ENCODE measurements at places on chromosomes 4 and X.

DNA sequence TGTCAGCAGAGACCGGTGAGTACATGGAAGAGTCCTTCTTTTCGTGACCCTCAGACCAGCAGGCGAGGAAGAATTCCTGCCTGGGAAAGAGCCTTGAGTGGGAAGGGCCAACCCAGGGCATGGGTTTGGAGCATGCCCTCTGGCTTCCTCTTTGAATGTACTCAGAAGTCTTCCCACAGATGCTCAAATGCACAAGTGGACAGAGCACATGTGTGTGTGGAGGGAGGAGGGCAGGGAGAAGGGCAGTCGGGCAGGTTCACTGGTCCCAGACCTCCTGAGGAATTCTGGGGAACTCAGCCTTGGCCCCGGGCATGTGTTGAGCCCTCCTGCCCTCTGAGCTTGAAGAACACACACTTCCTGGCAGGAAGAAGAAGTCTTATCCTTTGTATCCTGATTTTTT, 63.2 kb upstream of the HELT start:
- DNase-seq, result no peak

GRCh38 chrX:34884817-34885216, 57.8 kb upstream of the FAM47B start:
- no peak for DNase-seq

GRCh38 chr4:169042608-169043007, 32.6 kb upstream of the CBR4 start:
- no peak for DNase-seq

GRCh38 chr4:76301068-76301774, 5.3 kb upstream of the STBD1 start:
- DNase-seq, result no peak

GRCh38 chrX:29042341-29042740, 455.1 kb downstream of the IL1RAPL1 start:
- no peak for DNase-seq

- no peak for DNase-seq
These were observed 1.5 kb downstream of the KLF8 start for GRCh38 chrX:56233682-56234081.

GRCh38 chrX:11533199-11533651, 132.5 kb downstream of the ARHGAP6 start:
- DNase-seq, result no peak

- no peak for DNase-seq
These were observed 296.9 kb downstream of the GRID2 start for GRCh38 chr4:92600638-92601037.

- DNase-seq, result no peak
These were observed 220.7 kb downstream of the GRXCR1 start for GRCh38 chr4:43113196-43113595.

GRCh38 chr4:76233529-76233928, 18.0 kb upstream of the FAM47E start:
- DNase-seq, result no peak

DNA sequence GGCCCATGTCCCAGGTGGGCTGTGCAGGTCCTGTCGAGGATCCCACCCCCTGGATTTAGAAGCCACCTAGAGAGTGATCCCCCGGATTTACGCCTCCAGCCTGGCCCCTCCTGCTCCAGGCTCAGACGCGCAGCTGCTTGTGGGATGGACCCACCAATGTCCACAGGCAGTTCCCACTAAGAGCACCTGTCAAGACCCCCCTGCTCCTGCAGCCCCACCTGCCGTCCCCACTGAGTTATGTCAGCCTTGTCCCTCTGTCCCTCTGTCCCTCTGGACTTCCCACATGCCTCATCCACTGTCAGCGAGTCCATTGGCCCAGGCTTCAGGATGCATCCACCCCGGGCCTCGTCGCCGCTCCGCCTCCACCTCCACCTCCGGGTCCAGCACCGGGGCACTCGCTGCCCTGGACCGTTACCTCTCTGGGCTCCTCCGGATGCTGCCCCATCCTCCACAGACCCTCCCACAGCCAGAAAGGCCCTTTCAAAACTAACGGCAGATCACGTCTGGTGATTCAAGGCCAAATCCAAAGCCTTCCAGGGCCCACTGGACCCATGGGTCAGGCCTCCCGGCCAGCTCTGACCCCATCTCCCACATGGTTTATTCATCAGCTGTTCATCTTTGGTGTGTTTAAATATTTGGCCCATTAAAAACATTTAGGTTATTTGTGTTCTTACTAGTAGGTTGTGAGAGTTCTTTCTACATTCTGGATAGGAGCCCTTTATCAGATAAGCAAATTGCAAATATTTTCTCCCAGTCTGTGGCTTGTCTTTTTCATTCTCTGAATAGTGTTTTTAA, 28.3 kb downstream of the HTRA3 start:
- DNase-seq, result no peak

DNA sequence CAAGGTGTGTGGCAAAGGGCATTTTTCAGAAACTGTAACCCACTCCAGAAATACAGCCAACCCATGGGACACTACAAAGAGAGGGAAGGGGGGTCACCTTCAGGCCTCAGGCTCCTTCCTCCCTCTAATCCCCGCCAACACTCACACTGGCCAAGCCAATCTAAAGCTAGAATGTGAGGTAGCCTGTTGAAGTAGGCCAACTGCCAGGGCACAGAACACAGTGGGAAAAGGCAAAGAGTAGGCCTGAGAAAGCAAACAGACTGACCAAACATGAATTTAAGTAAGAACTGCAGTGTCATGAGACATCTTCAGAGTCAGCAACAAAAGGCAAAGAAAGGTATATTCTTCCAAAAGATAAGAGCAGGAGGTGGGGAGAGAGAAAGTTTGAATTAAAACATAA, 289.0 kb downstream of the HNRNPD start:
- no peak for DNase-seq

DNA sequence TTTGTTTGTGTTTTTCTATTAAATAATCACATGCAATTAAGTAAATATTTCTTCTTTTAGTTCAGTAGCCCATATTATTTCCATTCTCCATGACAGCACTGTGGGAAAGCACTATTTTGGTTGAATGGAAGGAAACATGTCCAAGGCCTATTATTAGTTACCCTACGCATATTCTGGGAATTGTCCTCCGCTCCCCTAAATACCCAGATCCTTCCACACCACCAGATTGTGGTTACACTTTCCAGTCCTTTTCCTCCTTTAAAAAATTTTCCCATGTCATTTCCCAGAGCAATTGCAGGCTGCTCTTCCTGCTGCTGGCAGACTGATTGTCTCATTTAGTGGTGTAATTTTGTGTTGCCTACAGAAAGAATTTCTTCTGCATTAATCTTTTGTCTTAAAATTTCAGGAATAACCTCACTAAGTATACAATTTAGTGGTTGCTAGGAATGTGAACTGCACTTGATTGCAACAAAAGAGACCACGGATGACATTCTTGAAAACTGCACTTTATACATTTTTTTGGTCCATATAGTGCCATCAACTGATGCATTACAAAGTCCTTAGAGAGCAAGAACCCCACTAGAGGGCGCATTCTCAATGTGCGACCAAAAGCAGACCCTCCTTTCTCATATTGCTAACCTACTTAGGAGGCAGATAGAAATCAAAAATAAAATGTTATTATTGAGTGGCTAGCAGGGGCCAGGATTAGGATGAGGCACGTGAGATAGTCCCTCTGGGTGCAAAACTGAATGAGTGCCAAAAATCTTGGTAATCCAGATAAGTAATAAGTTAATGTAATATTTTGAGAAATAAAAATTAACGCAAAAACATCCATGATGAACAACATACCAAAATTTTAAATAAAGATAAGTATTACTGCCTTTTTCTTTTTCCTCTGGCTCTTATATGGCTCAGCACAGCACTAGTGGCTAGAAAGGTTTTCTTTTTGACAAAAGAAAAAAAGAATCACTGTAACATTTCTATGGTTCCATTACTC, 98.8 kb upstream of the IQCM start:
- no peak for DNase-seq

- no peak for DNase-seq
These were observed 59.2 kb downstream of the CPZ start for GRCh38 chr4:8651661-8652180.

DNA sequence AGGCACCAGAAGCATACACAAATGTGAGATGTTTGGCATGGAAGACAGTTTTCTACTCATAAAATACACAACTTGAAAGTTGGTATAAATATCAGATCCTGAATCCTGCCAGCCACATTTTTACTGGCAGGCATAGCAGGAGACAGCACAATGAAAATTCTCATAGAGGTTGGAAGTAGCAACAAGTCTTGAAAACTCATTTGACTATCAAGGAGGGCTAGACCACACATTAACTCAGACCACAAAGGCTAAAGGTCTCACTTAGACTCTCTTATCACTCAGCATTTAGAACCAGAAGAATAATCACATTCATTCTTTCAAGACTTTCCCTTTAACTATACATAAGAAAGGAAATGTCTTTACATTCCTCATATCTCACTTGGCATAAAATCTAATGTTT, 56.5 kb downstream of the SORBS2 start:
- no peak for DNase-seq

- no peak for DNase-seq
These were observed 996.5 kb downstream of the CCSER1 start for GRCh38 chr4:91123742-91124141.

DNA sequence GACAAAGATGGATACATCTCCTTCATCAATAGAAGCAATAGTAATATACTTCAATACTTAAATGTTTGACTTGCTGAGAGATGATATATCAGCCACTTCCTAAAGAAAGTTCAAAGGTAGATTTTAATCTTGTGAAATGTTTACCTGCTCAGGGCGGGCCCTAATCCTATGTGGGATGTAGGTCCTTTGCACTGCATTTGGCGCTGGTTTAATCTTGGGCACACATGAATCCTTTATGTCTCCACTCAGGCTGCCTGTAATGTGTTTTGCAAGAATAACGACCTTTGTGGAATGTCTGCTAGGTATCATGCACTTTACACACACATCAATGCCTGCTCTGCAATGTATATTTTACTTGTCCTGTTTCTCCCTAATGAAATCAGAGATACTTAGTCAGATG, 368.7 kb downstream of the GBA3 start:
- no peak for DNase-seq

DNA sequence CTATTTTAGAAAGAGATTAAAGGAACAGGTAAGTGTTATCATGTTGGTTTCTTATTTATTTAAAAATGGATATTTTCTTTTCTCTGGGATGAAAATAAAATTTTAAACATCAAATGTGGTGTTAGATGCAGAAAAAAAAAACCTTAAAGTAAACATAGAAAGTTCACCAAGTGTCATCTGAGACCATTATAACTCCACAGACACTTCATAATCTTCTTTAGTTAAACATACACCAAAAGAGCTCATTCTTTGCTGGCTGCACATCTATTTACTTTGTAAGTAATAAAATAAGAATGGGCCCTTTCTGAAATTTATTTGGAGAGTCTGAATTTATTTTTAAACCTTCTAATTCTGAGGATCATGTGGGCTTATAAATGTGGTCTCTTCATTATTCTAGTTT, 460.7 kb upstream of the CTSO start:
- no peak for DNase-seq

DNA sequence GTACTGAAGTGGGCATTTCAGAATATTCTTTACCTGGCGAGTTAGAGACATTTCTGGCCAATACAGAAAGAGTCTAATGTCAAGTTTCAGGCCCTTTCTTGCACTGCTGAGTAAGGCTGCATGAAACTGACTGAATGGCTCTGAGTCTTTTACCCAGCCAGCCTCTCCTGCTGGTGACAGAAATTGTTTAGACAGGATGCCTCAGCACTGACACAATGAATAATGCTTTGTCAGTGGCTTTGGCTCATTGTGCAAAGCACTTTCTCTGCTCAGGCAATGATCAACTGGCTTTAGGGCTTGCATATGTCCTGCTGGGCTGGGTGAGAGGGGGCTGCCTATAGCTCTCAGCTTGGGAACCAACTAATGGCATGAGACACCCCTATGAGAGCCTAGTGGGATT, 45.5 kb downstream of the CLNK start:
- DNase-seq, result no peak

DNA sequence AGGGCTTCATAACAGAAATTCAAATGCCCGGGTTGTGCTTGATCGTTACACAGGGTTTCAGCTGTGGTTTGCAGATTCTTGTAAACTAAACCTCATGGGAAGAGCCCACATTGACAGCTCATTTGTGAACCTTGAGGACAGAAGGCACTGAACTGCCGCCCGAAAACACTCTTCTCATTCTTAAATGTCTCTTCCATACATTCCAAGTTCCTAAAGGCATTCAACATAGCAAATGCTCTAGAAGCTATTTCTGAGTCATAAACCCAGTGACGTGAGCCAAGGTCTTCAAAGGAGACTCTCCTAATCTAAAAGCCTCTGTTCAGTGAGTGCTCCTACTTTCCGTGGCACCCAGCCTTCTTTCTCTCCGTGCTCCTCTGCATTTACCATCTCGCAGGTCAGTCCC, 737.8 kb upstream of the FRG1 start:
- no peak for DNase-seq

DNA sequence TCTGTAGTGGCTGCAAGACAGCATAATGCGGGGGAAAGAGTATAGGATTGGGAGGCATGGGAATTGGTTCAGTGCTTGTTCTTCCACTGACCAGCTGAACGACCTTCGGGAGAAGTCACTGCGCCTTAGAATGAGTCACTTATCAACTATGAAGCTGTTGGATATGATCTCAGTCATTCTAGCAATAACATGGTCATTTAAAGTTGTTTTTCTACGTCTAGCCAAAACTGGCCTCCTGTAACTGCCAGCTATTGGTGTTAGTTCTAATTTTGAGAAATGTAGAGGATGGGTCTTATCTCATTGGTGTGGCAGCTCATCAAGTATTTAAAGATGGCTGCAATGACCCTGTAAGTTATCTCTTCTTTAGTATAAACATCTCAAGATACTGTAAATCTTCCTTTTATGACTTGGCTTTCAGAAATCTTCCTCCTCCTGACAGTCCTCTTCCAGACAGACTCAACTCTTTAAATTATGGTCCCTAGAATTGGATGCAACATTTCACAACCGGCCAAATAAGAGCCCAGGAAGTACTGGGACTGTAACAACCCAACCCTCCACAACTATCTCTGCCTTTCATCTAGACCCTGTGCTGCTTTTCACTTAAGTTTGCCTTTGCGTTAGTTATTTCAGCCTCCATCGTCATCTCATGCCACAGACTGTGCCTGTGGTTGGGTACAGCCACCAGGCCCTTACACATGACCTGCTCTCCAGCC, 243.3 kb downstream of the CBR4 start:
- DNase-seq, result no peak

DNA sequence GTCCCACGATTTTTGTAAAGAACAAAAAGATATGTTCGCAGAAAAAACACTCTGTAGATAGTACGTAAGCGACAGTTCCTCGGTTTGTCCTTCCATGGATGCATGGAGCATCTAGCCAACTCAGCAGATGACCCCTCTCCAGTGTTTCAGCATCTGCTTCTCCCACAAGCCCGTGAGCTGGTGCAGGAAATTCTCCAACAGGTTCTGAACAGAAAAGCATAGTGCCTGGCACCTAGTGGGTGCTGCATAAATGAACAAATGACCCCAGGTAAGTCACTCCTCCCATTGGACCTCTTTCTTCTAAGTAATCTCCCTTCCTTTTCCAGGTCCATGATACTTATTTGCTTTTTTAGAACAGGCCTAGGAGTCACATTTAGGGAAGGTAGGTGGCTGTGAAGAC, 966 bp upstream of the KIAA0232 start:
- no peak for DNase-seq

DNA sequence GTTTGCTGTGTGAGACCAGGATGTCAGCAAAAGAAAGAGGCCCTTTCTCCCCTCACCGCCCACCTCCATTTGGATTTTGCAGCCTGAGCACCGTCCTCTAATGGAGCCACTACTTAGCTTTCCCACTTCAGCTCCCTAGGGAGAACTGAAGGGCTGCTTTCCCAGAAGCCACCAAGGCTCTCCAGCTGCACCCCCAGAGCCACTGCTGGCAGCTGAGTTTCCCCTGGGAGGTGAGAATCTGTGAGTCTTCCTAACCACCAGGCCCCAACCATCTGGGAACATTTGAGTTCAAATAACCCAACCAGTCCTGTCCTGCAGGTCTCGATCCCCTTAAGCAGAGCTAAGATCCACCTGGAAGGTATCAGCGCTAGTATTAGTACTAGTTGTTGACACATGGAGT, 173.1 kb upstream of the USP9X start:
- no peak for DNase-seq
